ENCODE measurements at places on chromosomes 6 and 20. TPM values are rescaled to one million over a fixed set of nuclear protein-coding genes. Genes with fewer than 3 reads are reported as not detected.

PGC gene
- not detected for total RNA-seq

RBM24 gene
- total RNA-seq = 2.0 TPM

DCDC2 gene
- 0.11 TPM for total RNA-seq

SLC17A2 gene
- not detected for total RNA-seq

HDGFL1 gene
- total RNA-seq = not detected

PGK2 gene
- not detected for total RNA-seq

KCNG1 gene
- total RNA-seq = 61.5 TPM

KATNA1 gene
- total RNA-seq = 11.4 TPM

GNMT gene
- total RNA-seq = 0.47 TPM

AK9 gene
- 3.5 TPM for total RNA-seq

POU5F1 gene
- total RNA-seq = not detected

DPM1 gene
- 70.7 TPM for total RNA-seq

Measured in PC-3 (cell line).